Activated CD4-positive, alpha-beta T cell treated with anti-CD3 and anti-CD28 coated beads, Interleukin-2, amount 50 U/mL, for 48 hours (primary cell): ENCODE measurements at places on chromosomes 2 and 18.

- no peak for DNase-seq
These were observed 20.2 kb downstream of the GATA6 start for GRCh38 chr18:22189449-22190166.

DNA sequence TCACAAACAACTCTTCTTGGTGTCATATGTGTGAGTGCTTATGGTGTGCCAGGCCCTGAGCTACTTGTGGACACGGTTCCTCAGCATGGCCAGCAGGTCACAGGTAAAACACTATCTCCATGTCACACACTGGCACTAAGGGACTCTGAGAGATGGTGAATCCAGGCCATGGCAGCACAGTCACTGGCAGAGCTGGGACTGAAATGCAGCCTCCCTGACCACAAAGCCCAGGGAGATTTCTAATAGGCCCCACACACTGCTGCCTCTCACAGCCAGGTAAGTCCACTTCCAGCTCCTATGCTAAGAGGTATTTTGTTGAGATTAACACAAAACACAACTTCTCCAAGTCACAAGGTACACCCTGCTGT is 92.0 kb downstream of the ACTR2 start:
- DNase-seq, result no peak

- no peak for DNase-seq
These were observed 1102.8 kb upstream of the KLHL29 start for GRCh38 chr2:22282220-22282619.

- no peak for DNase-seq
These were observed 799 bp downstream of the CYTIP start for GRCh38 chr2:157443090-157443489.

DNA sequence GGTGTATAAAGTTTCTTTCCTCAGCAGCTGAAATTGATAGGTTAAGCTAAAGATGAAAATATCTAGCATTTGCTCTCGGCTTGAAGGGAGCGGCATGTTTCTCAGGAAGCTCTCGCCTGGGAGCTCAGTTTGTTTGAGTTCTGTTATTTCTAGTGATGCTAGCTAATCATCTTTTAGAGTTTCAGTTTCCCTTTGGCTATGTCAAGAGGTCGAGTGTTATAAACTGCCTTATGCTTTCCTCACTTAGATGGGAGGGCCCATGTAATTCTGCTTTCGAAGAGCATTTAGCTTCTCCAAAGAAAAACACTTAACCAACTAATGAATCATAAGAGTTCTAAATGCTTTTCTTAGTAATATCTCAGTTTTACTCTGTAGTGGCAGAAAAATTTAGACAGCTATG is 33.6 kb downstream of the PLCL1 start:
- DNase-seq, result peak; percentile 38
